Renal pelvis (tissue), 12 donors: ENCODE measurements at places on chromosomes 4 and X. TPM values are rescaled to one million over a fixed set of nuclear protein-coding genes. Genes with fewer than 3 reads are reported as not detected.

RS1 gene
- polyA plus RNA-seq: 0.07 TPM

SH3BP2 gene
- polyA plus RNA-seq: 56.6 TPM

PLXNB3 gene
- 1.1 TPM for polyA plus RNA-seq

DNA sequence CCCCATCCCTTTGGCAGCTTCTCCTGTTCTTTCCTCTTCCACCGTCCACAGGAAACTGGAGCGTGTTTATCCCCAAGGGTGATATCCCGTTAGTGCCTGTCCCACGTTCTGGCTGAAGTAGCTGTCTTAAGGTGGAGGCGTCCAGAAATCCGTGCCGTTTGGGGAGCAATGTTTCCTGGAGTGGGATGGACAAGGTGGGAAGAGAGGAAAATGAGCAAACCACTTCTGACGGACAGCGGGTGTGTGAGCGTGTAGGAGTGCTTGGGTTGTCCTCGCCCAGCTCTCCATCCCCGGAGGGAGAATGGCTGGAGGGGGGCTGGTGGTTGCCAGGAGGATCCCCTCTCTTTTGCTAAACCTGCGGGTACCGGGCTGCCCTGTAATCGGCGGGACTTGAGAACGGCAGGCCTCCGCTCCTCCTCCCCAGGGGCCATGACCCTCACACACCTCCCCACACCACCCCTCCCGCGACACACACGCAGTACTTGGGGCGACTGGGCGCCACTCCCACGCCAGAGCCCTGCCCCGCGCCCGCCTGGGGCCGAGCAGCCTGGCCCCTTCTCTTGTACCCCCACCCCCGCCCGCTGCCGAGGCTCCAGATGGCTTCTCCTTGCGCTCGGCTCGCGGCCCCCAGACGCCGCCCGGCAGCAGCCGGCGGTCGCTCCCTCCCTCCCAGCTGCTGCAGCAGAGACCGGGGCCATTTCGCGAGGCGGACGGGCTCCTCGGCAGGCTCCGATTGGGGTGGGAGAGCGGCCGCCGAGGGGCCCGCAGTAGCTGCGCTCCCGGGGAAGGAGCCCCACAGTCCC lies 13.9 kb upstream of the PRDM8 start:
- DNase-seq: no peak

- DNase-seq: no peak
These were observed 33.2 kb downstream of the LRPAP1 start for GRCh38 chr4:3498901-3499510.

DNA sequence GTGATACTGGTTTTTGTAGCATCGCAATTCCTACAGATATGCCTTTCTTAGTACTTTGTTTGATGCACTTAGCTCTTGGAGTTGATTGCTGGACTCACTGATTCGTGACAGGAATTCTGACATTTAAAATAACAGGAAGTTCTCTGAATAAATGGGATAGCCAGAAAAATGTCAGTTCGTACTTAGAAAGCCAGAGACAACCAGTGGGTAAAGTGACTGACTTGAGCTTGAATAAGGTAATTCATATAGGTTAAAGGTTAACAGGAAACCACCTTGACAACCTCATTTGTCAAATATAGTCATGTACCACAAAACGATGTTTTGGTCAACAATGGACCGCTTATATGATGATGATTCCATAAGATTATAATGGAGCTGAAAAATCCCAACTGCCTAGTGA lies 181.4 kb downstream of the RPA4 start:
- no peak for DNase-seq

GRCh38 chrX:65706041-65706828 lies 38.8 kb downstream of the MSN start:
- no peak for DNase-seq

- DNase-seq: no peak
These were observed 309.9 kb downstream of the DHX15 start for GRCh38 chr4:24274381-24274941.

- DNase-seq: no peak
These were observed 75.9 kb downstream of the LIMCH1 start for GRCh38 chr4:41613821-41614220.

DNA sequence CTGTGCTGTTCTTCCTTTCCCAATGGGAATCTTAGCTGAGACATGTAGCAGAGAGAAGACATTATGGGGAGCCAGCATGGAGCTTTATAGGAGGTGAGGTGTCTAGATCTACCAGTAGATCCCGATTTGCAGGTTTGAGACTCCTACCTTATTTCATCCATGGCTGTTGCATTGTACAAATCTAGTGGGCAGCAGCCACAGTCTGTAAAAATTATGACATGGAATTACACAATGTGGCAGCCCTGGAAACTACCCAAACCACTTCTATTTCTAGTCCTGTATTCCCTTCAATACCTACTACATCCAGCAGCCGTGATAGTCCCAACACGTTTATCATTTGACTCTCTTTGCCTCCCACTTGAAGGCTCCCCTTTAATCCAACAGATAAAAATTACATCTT lies 8.1 kb downstream of the ATP7A start:
- no peak for DNase-seq

GRCh38 chr4:32061916-32062315 lies 1341.7 kb downstream of the PCDH7 start:
- DNase-seq: no peak

DNA sequence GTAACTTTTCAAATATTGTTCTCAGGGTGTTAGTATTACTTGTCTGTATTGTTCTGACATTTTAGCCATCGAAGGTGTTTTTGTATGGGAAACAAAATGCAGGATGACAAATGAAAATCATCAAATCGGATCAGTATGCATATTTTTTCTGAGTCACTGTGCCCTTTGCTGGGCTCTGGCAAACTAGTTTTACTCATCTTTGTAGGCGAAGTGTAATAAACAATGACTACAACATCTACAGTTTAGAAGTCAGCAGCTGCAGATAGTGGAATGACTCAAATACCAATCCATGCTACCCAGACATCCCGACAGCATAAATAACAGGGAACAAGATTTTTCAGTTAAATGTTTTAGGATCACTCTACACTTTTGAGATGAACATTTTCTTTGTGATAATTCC lies 557.3 kb upstream of the TENM3 start:
- no peak for DNase-seq

DNA sequence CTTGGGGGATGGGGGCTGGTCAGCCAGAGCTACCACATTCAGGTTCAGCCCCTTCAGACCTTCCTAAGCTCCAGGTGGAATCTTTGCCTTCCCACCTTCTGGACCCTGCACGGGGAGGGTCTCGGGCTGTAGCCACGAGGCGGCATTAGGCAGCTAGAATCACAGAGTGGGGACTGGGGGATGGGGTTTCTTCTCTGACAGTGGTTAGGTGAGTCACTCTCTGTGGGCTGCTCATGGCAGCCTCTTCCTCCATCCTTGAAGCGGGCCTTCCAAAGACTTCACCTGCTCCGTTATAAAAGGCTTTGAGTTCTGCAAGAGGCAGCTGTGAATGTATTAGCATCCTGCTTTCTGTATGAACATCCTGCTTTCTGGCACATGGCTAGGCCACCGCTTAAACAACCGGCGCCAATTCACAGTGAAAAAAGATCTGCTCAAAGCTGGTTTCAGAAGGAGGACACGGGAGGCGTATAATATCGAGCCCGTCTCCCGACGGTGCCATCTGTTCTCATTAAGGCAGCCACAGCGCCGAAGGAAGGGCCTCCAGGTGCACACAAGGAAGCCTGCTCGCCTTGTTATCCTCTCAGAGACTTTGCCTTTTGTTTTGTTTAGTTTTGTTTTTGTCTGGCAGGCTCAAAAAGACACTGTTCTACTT lies 74.3 kb upstream of the IGFBP7 start:
- DNase-seq: no peak

GRCh38 chr4:121358473-121358872 lies 22.3 kb downstream of the QRFPR start:
- no peak for DNase-seq

GRCh38 chr4:19512086-19512485 lies 739.6 kb upstream of the SLIT2 start:
- DNase-seq: no peak

- no peak for DNase-seq
These were observed 173.8 kb downstream of the ADGRL3 start for GRCh38 chr4:61373901-61374440.

- DNase-seq: no peak
These were observed 7.3 kb downstream of the TMEM154 start for GRCh38 chr4:152672206-152673092.

DNA sequence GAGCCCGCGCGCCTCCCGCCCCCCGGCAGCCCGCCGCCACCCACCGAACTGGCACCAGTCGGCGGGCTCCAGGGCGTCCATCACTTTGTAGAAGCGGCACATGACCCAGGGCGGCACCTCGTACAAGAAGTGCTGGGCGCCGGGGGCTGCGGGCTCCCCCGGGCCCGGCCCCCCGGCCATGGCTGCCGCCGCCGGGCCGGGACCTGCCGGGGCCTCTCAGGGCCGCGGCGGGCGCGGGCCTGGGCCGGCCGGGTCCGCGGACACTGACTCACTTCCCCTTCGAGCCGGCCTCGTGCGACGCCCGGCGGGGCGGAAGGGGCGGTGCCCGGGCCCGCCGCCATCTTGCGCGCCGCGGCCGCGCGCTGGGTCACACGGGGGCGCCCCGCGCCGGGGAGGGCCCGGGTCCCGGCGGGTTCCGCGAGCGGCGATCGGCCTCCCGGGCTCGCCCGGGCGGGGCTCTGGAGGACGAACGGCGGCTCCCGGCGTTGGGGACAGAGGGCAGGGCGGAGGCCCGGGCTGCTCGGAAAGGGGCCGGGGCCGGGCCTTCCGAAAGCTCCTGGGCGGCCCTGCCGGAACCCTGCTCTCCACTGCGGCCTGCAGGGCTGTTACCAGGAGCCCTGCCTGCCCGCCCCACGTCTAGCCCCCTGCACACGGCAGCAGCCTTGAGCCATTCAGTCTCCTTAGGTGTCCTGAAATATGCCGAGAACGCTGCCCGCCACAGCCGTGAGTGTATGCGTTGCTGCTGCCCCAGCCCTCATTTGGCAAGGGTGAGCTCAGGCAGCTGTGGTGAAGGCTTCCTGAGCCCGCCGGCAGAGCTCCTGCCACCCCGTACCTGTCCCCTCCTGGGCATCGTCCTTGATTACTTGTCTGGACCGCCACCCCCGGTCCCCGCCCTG lies at the start of gene IRAK1:
IRAK1 (minus strand) TSS at position 270 of the 896 bp plus-strand sequence; CDS start at position 180, 90 bp downstream.
- no peak for DNase-seq

DNA sequence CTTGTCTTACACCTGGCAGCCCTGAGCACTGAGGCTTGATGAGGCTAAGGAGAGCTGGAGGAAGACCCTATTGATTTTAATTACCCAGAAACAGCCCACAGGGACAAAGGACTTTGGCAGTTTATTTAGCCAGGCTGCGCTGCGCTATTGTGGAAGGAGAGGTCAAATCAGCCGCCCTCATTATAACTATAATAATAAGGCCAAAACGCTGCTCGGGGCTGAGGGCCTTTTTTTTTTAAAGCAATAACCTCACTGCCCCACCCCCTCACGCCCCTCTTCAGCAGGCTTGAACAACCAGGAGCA lies 60.6 kb upstream of the NKX1-1 start:
- no peak for DNase-seq

- DNase-seq: no peak
These were observed 121.0 kb downstream of the ENPP6 start for GRCh38 chr4:184096561-184097240.

- no peak for DNase-seq
These were observed 514.1 kb upstream of the INTU start for GRCh38 chr4:127118681-127119080.

DNA sequence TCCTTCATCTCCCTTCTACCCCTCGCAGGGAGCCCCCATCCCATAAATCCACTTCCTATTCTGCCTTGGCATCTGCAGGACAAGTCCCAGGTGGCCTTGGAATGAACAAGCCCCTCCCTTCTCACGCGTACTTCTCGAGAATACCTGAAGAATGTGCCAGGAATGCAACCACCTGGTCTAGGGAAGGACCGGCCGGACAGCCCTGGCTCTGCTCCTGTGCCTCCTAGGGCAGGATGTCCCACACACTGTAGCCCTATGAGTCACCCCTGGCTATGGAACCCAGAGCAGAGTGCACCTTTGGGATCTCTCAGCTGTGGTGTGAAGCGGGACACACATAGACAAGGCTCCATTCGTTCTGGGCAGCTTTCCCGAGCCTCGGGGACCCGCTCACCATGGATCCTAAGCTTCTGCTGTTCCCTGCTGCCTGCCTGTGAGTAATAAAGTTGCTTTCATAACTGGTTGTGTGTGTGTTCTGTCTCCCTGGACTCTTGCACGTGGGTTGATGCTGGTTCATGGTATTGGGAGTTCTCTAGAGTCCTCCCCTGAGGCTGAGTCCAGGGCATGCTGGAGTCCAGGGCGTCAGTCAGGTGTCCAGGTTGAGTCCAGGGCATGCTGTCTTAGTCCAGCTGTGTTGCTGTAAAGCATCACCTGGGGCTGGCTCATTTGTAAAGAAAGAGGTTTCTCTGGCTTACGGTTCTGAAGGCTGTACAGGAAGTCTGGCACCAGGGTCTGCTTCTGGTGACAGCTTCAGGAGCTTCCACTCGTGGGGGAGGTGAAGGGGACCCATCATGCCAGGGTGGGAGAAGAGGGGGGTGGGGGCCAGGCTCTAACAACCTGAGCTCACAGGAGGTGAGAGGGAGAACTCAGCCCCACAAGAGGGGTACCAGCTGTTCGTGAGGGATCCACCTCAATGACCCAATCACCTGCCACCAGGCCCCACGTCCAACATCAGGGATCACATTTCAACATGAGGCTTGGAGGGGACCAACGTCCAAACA lies 7.4 kb upstream of the PDE6B start:
- no peak for DNase-seq

DNA sequence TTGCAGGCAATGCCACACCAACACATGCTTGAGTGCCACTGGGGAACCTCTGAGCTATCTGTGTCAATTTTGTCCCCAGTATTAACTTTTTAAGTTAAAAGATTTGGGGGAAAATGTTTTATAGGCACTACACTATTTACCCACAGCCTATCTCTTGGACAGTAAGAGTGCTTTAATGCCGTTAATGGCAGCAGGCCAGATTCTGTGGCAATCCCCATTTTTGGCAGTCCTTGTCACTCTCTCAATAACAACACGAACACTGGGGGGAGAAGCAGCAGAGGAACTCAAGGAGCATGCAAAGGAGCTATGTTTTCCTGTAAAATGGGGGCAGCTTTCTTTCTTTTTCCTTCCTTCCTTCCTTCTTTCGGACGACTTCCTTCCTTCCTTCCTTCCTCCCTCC lies 168.6 kb downstream of the NSUN7 start:
- no peak for DNase-seq

DNA sequence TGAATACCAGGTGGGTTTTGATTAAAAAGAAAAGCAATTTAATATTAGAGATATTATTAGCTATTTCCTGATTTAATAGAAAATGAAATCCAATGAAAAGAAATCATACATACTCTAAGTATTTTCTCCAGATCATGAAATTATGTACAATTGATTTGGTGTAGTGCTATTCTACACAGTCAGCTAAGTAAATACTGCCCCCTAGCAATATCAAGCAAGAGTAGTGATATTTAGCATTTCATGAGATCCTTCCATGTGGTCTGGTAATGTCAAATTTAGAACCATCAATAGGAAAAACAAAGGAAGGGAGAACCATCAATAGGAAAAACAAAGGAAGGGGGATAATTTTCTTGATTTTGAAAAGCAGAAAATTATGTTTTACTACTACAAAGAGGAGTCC lies 114.6 kb downstream of the TBCK start:
- no peak for DNase-seq

DNA sequence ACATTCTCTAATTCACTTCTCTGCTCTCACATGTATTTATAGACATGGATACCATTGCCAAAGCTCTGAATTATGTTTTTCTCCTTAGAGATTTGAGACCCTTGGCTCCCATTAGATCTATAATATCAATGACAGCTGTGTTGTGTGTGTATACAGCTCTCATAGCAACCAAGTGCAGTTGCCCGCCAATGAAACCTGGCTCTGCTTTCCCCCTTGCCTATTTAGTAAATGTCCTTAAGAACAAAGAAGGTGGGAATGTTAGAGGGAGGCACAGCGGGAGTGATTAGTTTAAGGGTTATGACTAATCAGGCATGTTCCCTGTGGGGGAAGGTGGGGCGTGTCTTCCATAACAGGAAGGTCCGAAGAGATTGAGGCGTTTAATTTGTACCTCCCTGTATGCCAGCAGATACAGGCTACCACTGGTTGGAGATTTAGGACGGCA lies 100.5 kb upstream of the TBC1D9 start:
- DNase-seq: peak; percentile 58
